ENCODE measurements at places on chromosomes 7 and 10.

DNA sequence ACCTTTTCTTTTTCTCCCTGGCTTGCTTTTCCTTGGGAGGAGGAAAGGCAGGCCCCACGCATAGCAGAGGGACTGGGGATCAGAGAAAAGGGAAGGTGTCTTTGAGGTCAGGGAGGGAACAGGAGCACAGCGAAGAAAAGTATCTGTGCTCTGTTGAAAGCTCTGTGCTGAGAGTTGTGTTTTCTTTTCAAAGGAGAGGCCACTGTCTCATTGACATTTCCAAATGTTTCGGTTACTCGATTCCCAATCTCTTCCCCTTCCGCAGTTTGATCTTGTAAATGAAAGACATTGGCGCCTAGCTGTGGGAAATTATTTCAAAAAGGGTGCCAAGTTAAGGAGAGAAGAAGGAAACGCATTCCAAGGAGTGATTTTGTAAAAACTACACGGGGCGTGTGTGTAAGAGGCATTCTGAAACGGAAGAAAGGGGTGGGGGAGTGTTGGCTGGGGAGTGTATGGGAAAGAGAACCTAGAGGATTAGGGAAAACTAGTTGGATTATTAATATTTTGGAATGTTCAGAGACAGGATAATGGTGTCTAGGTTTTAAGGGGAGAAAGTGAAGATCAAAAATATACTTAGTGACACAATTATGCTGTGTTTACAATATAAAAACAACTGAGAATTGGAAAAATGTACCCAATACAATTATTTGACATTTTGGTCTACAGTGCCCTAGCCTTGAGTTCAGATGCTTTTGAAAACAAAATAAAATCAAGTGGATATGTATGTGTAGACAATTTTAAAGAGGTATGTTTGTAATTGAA, 708 bp downstream of the KLHDC10 start:
- no peak for DNase-seq

GRCh38 chr10:133123050-133123745, 35.5 kb downstream of the ADGRA1 start:
- no peak for DNase-seq

DNA sequence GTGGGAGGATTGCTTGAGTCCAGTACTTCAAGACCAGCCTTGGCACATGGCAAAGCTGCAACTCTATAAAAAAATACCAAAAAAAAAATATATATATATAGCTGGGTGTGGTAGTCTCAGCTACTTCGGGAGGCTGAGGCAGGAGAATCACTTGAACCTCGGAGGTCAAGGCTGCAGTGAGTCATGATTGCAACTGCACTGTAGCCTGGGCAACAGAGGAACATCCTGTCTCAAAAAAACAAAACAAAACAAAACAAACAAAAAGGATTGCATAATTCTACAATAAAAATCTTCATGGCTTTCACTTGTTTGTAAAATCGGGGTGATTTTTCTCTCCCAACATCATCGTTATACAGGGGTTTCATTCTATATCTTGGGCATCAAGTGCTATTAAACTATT, 35.1 kb downstream of the GUSB start:
- DNase-seq: peak; percentile 14

- no peak for DNase-seq
Measured at GRCh38 chr10:17836942-17837341, 27.8 kb downstream of the MRC1 start.

GRCh38 chr10:116728526-116729096, 13.8 kb downstream of the HSPA12A start:
- DNase-seq: no peak

DNA sequence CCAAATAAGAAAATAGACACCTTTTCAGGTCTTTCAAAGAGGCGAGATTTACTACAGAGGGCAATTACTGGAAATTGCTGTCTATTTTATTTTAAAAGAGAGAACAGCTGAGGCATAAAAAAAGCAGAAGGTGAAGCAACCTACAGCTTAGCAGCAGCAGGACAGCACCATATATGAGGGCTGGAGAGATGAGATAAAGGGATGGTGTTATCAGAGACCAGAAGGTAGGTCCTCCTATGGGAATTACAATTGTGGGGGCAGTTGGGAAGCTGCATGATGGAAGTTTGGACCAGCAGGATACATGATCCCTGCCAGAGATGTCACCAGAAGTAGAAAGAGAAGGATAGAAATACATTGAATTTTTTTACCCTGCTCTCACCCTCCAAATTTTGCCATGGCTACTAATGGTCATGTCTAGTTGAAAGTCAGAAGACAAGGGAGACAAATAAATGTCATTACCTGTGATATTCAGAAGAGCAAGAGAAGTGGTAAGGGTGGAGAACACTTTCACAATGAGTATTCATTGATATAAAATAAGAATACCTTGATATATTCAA, 77.2 kb upstream of the CALCR start:
- no peak for DNase-seq

- no peak for DNase-seq
Measured at GRCh38 chr7:13990319-13990983, 985 bp upstream of the ETV1 start.

GRCh38 chr10:126350216-126350992, 37.9 kb downstream of the ADAM12 start:
- DNase-seq: peak; percentile 93

DNA sequence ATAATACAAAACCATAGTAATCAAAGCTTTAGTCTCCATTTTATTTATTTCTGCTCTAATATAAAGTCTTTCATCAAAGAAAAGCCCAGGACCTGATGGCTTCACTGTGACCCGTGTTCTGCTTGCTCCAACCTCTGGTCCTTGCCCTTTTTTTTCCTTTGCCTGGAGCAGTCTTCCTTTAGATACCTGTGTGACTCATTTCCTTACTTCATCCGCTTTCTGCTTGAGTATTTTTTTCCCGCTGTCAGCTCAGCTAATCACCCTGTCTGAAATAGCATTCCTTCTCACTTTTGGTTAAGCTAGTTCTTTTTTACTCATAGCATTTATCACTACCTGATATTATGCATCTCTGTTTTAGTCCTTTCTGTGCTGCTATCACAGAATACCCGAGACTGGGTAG, 194.8 kb downstream of the ABCA13 start:
- no peak for DNase-seq

DNA sequence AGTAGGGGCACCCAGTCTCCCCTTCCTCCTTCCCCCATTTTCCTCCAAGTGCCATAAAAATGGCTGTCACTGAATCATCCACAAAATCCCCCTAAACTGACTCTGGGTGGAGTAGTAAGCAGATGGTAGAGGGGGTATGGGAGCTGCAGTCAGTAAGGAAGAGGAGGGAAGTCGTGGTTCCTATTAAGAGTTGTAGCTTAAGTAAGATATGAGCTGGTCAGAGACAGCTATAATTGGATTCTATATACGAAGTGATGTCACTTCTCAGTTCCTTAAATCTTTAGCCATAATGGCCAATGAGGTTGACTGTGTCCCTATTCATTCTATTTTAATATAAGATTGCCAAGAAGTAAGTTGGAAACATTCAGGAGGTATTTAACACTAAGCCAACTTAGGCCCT, 131.7 kb downstream of the SLC16A9 start:
- DNase-seq: no peak

GRCh38 chr7:17564678-17565212, 266.3 kb downstream of the AHR start:
- DNase-seq: no peak

GRCh38 chr10:128981881-128982615, 485.0 kb upstream of the MGMT start:
- no peak for DNase-seq

- DNase-seq: no peak
Measured at GRCh38 chr10:29041616-29042015, 247.3 kb upstream of the LYZL1 start.

DNA sequence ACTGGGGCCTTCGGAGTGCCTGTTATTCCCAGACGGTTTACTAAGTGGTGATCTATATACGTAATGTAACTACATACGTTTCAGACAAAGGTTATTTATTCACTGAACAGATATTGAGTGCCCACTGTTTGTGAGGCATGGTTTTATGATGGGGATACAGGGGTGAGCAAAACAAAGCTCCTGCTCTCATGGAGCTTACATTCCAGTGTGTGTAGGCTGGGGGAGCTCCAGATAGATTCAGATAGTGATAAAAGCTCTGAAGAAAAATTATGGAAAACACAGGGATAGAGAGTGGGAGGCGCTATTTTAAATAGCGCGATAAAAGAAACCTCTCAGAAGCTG, 466 bp upstream of the DNAJB12 start:
- DNase-seq: no peak

- no peak for DNase-seq
Measured at GRCh38 chr10:110914431-110914830, 4.5 kb downstream of the BBIP1 start.

DNA sequence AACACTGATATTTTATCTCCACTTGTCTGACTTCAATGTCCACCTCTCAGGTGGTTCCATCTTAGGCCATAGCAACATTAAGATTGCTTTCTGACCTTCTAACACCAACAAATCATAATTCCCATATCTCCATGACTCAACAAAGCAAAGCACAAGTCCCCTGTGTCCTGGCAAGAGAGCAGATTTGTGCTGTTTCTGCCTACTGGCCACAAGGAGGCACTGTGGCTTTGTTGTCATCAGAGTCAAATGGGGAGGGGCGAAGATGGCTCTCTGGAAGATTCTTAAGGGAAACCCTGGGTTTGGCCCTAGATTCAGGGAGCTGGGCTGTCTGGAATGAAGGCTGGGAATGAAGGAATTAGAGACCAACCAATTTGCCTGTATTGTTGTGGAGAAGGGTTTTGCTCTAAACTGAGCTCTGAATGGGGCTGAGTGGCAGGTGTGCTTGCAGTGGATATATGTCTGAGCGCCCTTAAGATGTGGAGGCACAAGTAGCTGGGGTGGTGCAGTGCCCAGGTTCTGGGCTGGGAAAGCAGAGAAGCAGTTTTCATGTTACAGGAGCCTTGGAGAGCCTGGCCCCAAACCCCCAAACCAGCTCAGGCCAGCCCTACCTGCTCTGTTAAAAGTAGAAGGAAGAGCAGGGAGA, 154.8 kb upstream of the PRSS58 start:
- DNase-seq: no peak

- DNase-seq: no peak
Measured at GRCh38 chr10:86360657-86361056, 5.9 kb downstream of the GRID1 start.

All from GM04503 (cell line).